ENCODE measurements at places on chromosomes 7 and 10.

DNA sequence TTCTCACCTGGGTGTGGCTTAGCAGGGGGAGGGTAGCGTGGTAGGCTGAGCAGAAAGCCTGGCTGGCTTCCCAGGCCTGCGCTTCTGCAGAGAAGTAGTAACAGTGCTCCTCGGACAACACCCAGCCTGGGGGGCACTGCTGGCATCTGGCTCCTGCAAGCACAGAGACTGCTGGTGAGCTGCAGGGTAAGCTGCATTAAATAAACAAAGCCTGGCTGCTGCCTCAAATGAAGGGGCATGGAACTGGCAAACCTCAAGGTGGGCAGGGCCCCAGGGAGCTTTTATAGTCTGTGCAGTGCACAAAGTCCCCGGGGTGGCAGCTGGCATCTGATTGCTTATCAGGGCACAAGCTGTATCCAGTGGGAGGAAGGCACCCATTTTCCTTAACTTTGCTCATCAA lies 3.9 kb downstream of the KLRG2 start:
- DNase-seq = no peak

DNA sequence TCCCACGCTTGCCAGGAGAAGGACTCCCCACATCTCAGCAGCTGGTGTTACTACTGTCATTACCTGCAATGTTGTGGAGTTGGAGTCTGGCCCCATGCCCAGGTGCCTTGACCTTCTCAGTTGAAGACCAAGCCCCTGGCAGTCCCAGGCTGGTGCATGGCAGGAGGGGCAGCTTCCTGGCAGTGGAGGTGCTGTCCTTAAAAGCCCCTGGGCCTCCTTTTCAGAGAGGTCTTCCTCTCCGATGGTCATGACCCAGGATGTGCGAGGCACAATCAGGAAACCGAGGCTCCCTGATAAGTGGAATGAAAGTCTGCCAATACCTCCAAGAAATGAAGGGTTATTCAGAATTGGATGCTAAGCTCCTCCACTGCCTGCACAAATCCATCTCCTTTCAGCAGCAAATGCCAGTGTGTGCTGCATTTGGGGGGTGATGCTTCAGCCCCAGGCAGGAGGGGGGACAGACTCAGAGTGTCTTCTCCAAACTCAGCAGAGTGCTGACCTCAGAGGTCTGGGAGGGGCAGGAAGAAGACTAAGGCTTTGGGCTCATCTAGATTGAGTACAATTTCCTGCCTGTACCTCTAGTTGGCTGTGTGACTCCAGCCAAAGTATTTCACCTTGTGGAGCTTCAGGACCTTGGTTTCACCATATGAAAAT lies 97.0 kb upstream of the DDC start:
- DNase-seq = no peak

DNA sequence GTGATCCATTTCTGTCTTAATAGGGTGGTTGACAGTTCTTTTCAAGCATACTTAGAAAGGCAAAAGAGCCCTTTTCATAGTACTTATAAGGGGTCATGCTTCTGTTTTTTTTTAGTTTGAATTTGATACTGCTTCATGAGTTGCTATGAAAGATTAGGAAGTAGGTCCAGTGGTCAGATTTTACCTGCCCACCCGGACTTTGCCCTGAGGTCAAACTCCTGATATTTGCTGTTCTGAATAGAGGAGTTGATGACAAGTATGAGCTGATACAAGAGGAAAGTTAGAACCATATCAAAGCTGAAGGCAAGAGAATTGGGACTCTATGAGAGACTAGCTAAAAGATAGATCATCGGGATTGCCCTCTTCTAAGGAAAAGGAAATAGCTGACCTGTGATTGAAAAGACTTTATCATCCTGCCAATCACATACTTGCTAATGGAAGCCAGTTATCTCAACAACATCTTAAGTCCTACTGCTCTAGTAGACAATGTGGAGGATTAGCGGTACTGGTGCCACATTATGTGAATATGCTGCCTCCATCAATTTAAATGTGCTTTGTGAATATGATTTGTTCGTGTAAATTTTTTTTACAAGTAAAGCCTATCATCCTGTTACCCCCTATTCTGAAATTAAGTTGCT lies 37.5 kb upstream of the CYP26C1 start:
- no peak for DNase-seq

GRCh38 chr10:93751832-93752231 lies 5.9 kb upstream of the LGI1 start:
- DNase-seq = no peak

GRCh38 chr10:131727560-131727959 lies 173.2 kb upstream of the PPP2R2D start:
- no peak for DNase-seq

GRCh38 chr10:101028446-101029337 lies 2.2 kb downstream of the PDZD7 start:
- DNase-seq = no peak

- DNase-seq = no peak
Measured at GRCh38 chr7:159310457-159311171, 165.9 kb upstream of the VIPR2 start.

All from activated T-cell treated with anti-CD3 and anti-CD28 coated beads for 4 hours (primary cell).